Activated CD4-positive, CD25-positive, alpha-beta regulatory T cell (primary cell): ENCODE measurements at places on chromosomes 5 and 9.

GRCh38 chr5:67267512-67268216, 71.1 kb upstream of the CD180 start:
- DNase-seq: no peak

GRCh38 chr5:99926463-99926862, 608.7 kb upstream of the FAM174A start:
- DNase-seq: no peak

DNA sequence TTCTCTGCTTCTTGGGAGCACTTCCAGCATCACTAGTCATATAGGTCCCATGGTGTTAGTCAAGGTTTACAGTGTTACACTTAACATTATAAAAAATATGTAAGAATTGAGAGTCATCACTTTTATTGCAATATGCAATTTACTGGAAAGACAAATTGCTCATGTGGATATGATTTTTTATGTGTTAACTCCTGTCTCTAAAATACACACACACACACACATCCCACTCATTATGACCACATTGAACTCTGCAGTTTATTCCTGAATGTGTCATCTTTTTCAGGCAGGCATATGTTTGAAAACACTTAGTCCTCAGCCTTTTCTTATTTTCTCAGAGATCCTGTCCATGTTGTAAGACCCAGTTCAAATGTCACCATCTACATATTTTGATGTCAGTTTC, 148.5 kb upstream of the MRPS30 start:
- DNase-seq: no peak

DNA sequence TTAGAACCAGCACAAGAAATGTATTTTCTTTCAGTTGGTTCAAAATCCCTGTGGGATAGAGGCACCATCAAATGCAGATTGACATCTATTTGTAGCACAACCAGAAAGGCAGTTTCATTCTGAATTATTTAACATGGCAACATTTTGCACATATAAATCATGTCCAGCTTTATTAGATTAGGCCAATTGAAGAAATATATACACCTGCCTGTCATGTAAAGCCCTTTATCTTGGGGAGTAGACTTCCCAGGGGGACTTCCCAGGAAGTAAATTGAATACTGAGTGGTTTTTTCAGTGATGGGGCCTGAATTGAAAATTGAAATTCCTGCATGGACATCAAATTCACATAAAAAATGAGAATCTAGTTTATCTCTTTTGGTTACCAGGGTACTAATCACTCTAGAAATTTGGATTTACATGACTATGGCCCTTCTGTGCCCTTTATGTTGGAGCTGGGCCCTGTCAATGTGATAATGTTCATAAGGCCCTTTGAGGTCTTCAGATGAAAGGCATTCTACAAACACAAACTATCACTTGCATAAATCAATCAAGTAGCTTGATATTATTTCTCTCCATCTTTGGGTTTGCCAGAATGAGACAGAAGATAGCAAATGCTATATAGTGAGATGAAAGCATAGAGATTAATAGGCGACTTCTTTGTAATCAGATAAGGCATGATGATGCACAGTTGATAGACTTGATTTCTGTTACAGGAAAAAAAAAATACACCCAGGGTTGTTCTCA, 26.2 kb upstream of the ZNF608 start:
- no peak for DNase-seq

- peak; percentile 17 for DNase-seq
Measured at GRCh38 chr5:53481887-53482716, 1.7 kb downstream of the FST start.

DNA sequence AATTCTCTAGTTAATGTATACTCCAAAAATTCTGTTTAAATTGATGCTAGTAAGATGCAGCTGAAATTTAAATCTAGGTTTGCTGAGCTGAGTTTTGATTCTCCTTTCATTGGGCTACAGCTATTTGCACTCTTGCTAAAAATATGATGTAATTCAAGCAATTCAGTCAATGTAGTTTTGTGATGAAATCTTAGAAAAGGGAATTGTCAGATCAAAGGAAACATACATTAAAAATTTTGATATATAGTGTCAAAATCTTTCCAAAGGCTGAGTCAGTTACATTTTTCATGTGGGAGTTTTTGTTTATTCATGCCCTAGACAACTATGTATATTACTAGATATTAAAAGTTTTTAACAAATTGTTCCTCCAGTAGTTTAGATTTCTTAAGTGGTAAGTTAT, 334.9 kb upstream of the DAB2 start:
- DNase-seq: no peak
